ENCODE measurements at places on chromosomes 2 and 18. TPM values are rescaled to one million over a fixed set of nuclear protein-coding genes. Genes with fewer than 3 reads are reported as not detected.

- no peak for DNase-seq
Observed at GRCh38 chr2:176763130-176763529, 449.5 kb upstream of the HNRNPA3 start.

GRCh38 chr2:136645236-136645828 is 120.0 kb upstream of the THSD7B start:
- no peak for DNase-seq

GRCh38 chr2:207901401-207901800 is 123.9 kb downstream of the PLEKHM3 start:
- DNase-seq, result no peak

DNA sequence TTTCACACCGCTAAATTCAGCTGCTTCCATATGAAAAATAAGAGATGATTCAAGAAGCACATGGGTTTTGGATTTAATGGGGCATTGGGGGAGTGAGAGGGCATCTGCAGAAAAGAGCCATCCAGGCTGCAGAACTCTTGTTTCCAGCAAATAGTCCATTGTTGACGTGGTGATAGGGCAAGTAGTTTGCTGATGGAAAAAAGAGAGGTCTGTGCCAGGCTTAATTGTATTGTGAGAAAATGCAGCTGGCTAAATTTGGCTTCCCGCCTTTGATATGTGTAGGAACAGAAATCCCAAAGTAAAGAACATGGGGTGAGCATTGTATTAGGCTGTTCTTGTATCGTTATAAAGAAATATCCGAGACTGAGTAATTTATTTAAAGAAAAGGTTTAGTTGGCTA is 199.5 kb downstream of the SETBP1 start:
- DNase-seq, result no peak

DNA sequence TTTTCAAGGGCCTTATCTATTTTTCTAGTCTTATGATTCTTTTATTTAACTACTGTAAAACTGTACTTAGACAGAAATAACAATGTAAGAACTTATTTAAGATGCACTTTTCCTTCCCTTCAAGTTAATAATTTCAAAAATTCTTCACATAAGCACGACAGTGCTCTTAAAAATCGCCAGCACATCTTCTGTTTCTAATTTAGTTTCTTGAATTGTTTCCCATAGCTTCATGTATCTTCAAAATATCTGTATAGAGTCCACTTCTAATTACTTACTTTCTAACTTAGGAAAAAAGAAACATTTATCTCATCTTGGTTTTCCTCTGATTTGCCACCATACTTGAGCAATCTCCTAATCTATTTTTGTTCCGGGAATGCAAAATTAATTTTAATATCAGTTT is 196.1 kb downstream of the BABAM2 start:
- DNase-seq, result no peak

DNA sequence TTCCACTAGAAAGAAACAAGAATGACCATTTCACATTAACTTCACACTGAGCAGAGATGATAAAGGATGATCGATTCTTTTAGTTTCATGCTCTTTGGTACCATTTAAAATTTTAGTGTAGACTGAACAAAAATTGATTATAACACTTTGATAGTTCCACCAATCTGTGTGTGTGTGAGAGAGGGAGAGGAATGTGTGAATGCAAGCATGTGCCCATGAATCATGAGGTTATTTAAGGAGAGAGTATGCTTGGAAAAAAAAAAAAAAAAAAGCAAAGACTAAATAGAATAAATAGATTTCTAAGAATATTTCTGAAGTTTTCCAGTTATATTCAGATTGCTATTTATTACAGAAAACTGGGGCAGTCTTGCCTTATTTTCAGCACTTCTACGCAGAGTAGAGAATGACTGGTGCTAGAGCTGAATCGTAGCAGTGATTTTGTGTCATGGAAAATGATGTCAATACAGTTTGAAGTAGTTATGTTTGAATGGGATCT is 900.8 kb downstream of the SLC4A3 start:
- peak; percentile 89 for DNase-seq

- DNase-seq, result no peak
Observed at GRCh38 chr2:105864262-105864661, 119.5 kb downstream of the NCK2 start.

DNA sequence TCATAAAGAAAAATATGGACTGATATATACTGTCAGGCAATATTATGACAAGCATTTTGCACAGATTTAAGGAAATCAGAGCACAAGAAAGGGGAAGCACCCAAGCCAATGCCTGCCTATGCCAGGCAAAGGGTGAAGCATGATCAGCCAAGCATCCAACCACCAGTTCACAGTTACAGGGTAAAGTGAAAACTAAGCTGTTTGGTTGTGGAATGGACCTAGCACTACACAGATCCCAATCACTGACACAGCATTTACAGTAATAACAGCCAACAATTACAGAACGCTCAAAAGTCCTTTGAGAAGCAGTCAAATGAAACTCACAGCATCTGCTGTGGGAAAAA is 90.3 kb downstream of the SP3 start:
- DNase-seq, result no peak

DNA sequence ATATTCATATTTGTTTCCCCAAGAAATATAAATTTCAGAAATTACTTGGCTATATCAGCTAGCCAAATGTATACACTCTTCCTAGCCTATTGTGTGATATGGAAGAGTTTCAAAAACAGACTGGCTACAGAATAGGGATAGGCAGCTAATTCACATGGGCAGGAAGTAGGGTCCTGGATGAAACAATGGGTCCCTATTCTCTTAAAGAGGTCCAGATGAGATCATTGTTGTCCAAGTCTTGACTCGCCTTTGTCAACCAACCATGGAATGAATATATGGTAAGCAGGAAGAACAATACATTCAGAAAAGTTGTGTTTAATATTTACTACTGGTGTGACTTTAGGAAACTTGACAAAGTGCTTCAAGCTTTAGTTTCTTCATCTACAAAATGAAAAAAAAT is 319.9 kb downstream of the NBAS start:
- DNase-seq, result no peak

DNA sequence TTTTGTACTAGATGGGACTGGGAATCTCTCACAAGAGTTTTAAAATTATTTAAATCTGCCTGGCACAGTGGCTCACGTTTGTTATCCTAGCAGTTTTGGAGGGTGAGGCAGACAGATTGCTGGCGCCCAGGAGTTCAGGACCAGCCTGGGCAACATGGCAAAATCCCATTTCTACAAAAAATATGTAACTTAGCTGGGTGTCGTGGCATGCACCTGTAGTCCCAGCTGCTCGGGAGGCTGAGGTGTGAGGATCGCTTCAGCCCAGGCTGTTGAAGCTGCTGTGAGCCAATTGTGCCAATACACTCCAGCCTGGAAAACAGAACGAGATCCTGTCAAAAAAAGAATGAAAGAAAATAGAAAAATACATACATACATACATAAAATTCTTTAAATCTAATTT is 685.7 kb upstream of the PIK3C3 start:
- no peak for DNase-seq

- DNase-seq, result no peak
Observed at GRCh38 chr18:50694147-50694546, 125.7 kb downstream of the MRO start.

DNA sequence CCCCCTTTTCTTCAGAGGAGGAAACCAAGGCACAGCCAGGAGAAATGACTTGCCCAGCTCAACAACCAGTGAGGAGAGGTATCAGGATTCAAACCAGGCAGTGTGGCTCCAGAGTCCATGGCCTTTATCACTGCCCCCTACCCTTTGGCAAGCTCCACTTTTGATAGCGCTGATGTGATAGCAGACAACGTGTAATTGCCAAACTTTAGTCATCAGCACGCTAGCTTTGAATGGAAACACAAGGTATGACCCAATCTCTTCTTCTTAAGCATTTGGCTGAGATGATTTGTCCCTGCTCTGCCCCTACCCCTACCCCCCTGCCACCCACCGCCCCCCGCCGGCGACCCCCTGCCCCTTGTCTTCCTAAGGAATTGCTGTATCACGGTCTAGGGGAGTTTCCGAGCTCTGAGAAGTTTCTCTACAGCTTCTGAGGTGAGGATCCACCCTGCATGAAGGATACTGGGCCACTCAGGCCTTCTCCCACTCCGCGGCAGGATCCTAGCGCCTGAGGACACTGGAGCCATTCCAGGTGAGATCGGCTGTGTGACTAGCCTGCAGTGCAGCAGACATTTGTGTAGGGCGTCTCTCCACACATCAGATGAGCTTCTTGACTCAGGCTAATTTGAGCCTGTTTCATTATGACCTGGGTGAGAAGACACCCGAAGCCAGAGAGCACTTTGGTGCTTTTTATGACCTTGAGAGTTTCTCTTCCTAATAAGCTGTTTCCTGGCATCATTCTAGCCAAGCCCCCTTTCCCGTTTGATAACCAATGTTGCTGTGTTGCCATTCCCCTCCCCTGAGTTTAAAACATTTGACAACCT is 75.1 kb upstream of the MAP4K4 start:
- DNase-seq, result no peak

GCG gene
- polyA plus RNA-seq, result not detected

OLA1 gene
- polyA plus RNA-seq, result 122 TPM

SCN3A gene
- 10.8 TPM for polyA plus RNA-seq

SCYGR4 gene
- not detected for polyA plus RNA-seq

Data from brain (organoid and tissue), 16 donors.